WTC11 (cell line): ENCODE measurements at places on chromosomes 13 and 19.

GRCh38 chr13:44415815-44416214, 42.2 kb downstream of the SERP2 start:
- DNase-seq: no peak

DNA sequence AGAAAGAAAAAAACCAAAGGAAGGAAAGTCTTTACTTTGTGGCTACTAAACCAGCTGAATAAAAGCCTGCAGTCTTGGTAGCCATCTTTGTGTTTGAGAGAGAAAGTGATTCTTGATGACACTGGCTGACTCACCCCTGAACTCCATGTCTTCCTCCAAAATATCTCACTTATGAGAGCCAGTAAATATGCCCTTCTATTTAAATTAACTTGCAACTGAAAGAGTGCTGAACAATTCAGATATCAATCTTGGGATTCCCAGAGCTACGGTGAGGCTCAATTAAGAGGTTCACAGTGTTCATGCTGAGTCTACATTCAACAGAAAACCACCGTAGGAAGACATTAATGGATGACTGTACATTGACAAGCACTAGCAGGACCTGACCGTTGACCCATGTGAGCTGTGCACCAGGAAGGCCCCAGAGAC, 57.9 kb downstream of the KCTD12 start:
- no peak for DNase-seq

GRCh38 chr13:59631271-59631670, 532.5 kb downstream of the DIAPH3 start:
- no peak for DNase-seq

- DNase-seq: no peak
Observed at GRCh38 chr13:74158571-74159352, 24.6 kb upstream of the KLF12 start.

GRCh38 chr13:21242236-21242635, 65.8 kb downstream of the MRPL57 start:
- peak; percentile 61 for DNase-seq

GRCh38 chr19:28420811-28421550, 792.0 kb downstream of the UQCRFS1 start:
- DNase-seq: no peak

GRCh38 chr13:114185182-114185971, 6.3 kb downstream of the CFAP97D2 start:
- DNase-seq: no peak
